ENCODE measurements at places on chromosomes 7 and 10. TPM values are rescaled to one million over a fixed set of nuclear protein-coding genes. Genes with fewer than 3 reads are reported as not detected.

CDNF gene
- 1.8 TPM for total RNA-seq

ANKRD61 gene
- not detected for total RNA-seq

GRID1 gene
- total RNA-seq = 0.31 TPM

PIK3CG gene
- total RNA-seq = not detected

GRCh38 chr7:92635538-92635937, 45.3 kb upstream of the FAM133B start:
- DNase-seq = no peak
